ENCODE measurements at places on chromosomes 16 and 17. TPM values are rescaled to one million over a fixed set of nuclear protein-coding genes. Genes with fewer than 3 reads are reported as not detected.

Gene SLC16A11
- total RNA-seq, result 0.12 TPM

Gene MYH1
- not detected for total RNA-seq

Gene FA2H
- 0.13 TPM for total RNA-seq

Gene CCL16
- not detected for total RNA-seq

Gene SSTR5
- total RNA-seq, result not detected

Gene CLEC10A
- total RNA-seq, result not detected

Gene DPEP3
- not detected for total RNA-seq

Gene QPRT
- 3.9 TPM for total RNA-seq

Gene ATP2C2
- total RNA-seq, result not detected

Gene MT1G
- 4.7 TPM for total RNA-seq

All from activated naive CD4-positive, alpha-beta T cell treated with anti-CD3 and anti-CD28 coated beads, Interleukin-2, amount 10 ng/mL, durations not matched to agents 5 hours and 36 hours (primary cell).